Fibroblast of skin of abdomen (primary cell): ENCODE measurements at places on chromosomes 1 and 21.

- no peak for DNase-seq
Observed at GRCh38 chr1:29933067-29933466, 696.7 kb downstream of the PTPRU start.

DNA sequence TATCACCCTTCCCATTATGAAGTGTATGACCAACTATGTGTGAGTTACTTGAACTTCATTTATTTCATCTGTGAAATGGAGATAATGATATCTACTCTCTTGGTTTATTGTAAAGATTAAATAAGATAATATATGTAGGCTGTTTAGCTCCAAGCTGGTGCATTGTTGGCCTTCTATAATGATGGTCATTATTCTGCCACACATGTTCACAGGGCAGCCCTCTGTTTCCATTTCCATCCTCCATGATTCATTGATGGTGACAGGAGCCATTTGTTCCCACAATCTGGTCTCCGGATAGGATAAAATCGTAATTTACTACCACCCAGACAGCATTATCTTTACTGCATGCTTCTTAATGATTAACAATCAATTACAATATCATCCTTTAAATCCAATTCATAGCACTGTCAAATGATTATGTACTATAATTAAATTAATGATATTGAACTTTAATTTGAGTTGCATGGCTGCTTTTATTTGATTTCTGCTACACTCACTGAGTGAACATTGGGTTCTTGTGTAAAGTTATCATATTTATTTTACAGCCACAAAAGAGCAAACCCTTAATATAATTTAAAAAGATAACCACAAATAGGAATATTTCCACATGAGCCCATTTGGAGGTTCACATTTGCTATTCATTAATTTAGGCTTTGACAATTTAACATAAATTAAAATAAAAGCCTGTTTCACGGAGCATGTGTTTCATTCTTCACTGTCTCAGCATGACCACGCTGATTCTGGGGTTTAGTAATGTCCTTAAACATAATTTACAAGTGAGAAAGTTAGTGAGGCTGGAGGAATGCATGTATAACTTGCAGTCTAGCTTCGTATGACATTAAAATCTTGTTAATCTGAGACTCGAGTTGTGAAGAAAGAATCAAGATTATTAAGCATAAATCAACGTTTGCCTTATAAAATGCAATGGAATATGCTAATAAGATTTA is 596.4 kb upstream of the ZRANB2 start:
- DNase-seq = peak; percentile 71

DNA sequence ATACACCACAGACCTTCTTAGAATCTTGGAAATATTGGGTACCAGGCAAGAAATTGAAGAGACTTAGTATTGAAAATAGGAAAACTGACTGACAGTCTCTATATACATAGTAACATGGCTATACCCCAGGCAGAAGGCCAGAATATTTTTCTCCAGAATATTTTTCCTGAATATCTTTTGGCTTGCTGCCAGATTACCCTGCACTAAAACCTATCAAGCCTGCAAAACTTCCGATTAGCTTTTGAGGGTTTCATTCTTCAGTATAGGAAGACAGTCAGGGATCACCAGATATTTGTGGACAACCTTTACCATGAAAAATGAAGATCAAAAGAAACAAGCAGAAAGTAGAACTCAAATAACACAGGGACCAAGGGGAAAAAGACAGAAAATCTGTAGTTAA is 187.9 kb downstream of the LRRC7 start:
- no peak for DNase-seq

DNA sequence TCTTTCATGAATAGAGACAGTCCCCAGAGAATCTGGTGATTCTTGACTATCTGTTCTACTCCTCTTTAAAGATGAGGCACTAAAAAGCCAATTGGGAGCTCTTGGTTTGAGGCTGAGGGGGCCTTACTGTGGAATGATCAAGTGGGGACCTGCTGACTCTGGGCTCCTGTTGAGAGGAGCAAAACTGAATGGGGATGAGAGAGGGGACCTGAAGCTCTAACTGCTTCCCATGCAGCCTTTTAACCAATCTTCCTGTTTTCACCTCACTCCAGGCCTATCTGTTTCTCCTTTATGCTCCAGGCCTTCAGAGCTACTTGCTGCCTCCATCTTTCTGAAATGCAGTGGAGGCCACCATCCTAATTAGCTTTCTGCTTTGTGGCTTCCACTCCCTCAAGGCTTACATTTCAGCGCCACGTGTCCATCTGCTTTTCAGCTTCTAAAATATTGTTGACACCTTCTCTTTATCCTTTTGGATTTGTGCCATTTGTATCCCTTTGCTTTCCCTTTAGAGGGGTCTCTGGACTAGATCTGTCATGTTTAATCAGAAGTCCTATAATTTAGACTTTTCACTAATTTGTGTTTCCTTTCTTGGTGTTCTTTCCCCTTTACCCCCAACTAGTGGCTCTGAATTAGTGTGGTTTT is 145.7 kb downstream of the DHRS3 start:
- no peak for DNase-seq

DNA sequence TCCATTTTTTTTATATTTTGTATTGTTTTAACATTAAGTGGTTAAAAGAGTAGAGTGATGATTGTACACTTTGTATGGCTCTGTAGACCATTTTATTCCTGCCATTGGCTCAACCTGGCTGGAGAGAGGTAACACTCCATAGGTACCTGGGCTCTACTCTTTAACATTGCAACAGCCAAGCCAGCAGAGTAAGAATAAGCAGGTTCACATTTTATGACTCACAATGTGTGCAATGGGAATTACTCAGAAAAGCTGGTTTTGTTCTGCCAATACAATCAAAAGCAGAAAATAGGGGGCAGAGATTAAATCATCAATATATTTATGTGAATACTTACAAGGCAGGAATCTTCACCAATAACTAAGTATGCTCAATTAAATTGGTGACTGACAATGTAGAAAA is 1324.0 kb downstream of the AMY1C start:
- no peak for DNase-seq

DNA sequence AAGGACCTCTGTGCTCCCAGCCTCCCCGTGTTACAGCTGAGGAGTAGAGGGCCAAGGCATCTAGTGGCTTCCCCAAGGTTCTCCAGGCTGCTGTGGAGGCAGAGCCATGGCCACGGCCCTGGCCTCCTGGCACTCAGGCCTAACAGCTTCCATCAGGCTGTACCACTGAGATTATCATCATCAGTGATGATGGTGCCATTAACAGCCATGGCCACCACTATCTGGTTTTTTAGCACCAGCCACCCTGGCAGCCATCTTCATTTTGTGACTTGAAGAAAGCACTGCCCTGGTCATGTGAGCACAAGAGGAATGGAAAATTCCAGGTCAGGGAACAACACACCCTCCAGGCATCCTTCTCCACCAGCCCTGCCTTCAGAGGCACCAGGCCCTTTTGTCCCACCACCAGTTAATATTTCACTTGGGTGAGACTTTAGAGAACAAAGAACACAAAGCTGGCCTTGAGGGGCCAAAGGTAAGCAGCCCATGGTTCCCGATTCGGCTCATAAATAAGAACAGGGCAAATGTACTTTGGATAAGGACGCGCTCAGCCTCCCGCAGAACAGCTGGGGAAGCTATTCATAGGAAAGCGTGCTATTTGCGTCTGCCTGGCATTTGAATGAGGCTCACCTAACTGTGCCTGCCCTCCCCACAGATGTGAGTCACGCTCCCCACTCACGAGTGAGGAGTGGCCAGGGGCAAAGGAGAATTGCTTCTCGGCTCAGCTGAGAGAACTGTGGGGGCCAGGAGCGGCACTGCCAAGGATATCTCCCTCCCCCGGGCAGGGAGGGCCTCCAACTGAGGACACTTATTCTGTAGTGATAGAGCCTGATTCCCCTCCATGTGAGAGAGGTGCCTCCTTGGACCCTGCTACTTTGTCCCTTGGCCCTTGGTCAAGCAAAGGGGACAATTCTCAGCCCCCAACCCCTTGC is 95.6 kb downstream of the CD58 start:
- DNase-seq = no peak

- no peak for DNase-seq
Observed at GRCh38 chr1:68197891-68198290, 34.4 kb downstream of the WLS start.

DNA sequence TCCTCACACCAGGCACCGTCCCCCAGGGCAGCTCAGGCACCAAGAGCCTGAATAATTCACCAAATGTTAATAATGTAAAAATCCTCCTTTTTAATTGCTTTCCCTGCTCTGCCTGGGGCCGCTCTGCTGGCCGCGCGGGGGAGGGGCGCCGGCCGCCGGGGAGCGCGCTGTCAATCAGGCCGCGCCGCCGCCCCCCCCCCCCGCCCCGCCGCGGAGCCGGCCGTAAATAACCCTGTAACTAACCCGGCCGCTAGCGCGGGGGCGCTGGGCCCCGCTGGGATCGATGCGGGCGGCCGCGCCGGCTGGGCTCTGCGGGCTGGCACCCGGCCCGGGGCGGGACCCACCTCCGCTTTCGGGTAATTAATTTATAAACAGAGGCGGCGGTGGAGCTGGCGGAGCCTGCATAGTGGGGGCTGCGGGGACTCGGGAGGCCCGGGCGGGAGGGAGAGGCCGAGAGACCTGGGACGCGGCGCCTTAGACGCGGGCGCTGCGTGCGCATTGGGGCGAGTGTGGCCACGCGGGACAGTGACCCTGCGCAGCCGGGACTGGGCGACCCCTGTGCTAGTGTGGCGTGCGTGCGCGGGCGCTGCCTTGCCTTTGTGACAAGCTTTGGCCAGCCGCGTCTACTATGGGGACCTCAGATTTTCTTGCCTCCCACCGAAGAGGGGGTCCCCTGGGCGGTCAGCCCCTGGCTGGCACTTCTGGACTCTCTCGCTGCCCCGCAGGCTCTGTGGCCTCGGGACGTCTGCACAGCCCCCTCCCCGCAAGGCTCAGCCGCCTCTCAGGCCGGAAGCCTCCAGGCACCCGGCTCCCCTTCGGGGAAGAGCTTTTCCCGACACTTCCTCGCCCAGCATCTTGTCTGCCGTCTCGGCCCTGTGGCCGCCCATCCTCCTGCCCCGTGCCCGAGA is 16.6 kb downstream of the SAMD11 start:
- DNase-seq = peak; percentile 90

GRCh38 chr1:55064861-55065263 is 25.5 kb downstream of the PCSK9 start:
- peak; percentile 31 for DNase-seq

- DNase-seq = peak; percentile 18
Observed at GRCh38 chr1:245956225-245956624, 550.9 kb downstream of the SMYD3 start.

DNA sequence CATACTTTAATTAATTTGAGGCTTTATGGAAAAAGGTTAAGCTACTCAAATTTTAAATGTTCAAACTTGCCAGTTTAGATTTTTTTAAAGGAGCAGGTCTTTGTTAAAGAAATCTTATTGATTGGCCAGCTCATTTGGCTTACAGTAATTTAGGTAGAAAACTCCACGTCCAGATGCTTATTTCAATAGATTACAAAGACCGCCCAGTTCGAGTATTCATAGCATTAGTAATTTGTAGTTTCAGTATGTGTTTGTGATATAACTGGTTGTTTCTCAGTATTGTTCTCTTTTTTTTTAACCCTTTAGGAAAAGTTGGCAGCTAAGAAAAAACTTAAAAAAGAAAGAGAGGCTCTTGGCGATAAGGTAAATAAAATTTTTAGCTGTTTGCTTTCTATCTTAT is 1.6 kb downstream of the RPF1 start:
- no peak for DNase-seq

DNA sequence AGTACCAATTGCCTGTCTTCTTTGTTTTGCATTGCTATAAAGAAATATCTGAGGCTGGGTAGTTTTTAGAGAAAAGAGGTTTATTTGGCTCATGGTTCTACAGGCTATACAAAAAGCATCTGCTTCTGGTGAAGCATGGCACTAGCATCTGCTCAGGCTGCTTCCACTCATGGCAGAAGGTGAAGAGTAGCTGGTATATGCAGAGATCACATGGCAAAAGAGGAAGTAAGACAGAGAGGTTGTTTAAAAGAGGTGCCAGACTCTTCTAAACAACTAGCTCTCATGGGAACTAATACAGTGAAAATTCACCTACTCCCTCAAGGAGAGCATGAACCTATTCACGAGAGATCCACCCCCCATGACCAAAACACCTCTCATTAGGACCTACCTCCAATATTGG is 56.7 kb upstream of the GUCA2B start:
- no peak for DNase-seq

- DNase-seq = no peak
Observed at GRCh38 chr1:58966917-58967740, 183.3 kb upstream of the JUN start.

- peak; percentile 42 for DNase-seq
Observed at GRCh38 chr1:6727535-6727934, 25.9 kb upstream of the DNAJC11 start.

GRCh38 chr1:86875722-86876121 is 38.2 kb downstream of the SELENOF start:
- no peak for DNase-seq
